Bone marrow (tissue), 2 donors: ENCODE measurements at places on chromosomes 2 and 18.

GRCh38 chr2:28488083-28488830 is 7.6 kb upstream of the PLB1 start:
- no peak for DNase-seq

- no peak for DNase-seq
Measured at GRCh38 chr2:130796290-130796689, 40.4 kb upstream of the ARHGEF4 start.

DNA sequence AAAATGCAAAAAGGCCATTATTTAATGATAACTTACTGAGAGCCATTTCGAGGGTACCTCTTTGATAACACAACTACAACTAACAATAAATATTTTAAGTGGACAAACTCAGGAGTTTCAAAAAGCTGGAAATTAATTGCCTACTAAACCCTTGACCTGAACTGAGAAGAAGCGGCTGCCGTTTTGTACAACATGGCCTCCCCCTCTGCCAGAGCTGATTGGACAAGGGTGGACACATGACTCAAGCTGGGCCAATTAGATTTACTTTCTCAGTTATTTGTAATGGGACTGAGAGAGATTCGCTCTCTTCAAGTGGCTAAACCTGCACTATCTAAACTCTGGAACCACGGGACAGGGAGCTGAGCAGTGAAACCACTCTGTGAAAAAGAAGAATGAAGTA is 135.9 kb upstream of the SERPINE2 start:
- DNase-seq, result no peak

- DNase-seq, result no peak
Measured at GRCh38 chr2:174546519-174547506, 50.8 kb downstream of the WIPF1 start.

- DNase-seq, result no peak
Measured at GRCh38 chr2:236177604-236177966, 9.4 kb upstream of the GBX2 start.

- DNase-seq, result no peak
Measured at GRCh38 chr2:46669996-46670793, 190.8 kb downstream of the TMEM247 start.

GRCh38 chr2:216033403-216033802 is 20.1 kb upstream of the MREG start:
- DNase-seq, result no peak
